Smooth muscle cell of the brain vasculature (primary cell): ENCODE measurements at places on chromosomes 11 and 22.

DNA sequence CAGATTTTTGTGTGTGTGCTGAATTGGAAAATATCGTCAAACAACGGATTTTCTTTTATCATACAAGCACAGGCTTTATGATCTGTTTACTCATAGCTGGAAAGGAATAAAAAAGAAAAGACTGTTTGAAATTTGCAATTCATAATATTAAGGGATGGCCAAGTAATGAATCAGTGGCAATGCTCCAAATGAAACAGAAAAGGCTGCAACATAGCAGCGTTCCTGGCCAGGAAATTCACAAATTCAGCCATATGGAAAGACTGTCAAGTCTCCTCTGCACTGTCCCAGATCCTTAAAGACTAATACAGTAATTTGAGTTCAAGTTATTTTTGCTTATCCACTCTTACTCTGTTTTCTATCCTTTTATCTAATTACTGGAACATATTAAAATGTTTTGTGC is 98.2 kb downstream of the MSANTD4 start:
- no peak for DNase-seq

GRCh38 chr11:122741613-122742300 is 86.2 kb downstream of the UBASH3B start:
- DNase-seq: peak; percentile 69

DNA sequence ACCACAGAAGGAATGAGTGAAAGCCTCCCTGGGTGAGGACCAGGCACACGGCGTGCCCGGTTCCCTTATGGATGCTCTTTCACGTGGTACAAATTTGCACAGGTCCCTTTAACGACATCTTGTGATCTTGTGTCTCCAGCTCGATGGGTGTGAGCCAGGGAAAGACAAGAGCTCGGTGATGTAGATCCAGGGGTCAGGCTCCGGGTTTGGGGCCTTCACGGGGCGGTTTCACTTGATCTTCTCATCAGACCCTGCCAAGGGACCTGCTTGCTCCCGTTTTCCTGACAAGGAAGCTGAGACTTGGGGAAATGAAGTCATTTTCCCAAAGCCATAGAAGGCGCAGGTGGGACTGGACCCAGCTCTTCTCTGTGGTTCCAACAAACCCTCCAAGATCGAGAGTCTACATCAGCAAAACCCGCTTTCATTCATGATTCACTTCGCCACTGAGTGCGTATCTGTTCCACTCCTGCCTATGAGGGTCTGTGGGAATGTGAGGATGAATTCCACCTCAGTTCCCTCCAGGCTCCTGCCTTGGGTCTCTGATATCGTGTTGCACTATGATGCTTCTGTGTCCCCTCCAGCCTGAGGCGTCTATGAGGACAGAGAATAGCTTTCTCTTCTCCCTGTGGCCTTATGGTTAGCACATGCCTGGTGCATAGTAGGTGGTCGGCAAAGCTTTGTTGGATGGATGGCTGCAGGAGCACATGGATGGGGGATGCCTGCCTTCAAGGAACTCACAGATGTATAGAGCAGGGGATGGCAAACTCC is 45.0 kb upstream of the ANO1 start:
- DNase-seq: no peak

- no peak for DNase-seq
These were observed 21.9 kb downstream of the ZMAT5 start for GRCh38 chr22:29744902-29745301.

DNA sequence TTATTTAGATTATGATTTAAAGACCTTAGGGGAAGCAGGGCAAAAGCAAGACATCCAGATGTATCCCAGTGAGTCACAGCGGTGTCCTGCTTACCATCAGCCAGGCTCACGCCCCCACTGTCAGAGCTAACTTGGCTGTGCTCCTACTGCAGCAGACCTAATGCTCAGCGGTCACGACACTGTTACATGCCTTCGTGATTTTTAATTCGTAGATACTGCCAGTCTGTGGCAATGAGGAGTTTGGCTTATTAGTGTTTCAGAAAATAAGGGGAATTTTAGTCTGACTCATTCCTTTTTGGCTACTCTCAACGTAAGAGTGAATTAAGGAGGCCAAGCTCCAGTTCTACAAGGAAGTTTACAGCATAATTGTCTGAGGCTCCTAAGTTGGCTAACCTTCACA is 22.7 kb downstream of the EFCAB6 start:
- no peak for DNase-seq
